ENCODE measurements at places on chromosomes 2 and 18.

- peak overlapping the region; percentile 84 for H3K27ac ChIP-seq
- peak overlapping the region; percentile 61 for H3K4me3 ChIP-seq
- peak; percentile 99 for DNase-seq
- H3K27me3 ChIP-seq = no peaks in the 10 kb centered on the region
Measured at GRCh38 chr2:37916512-37917082, 8.5 kb upstream of the RMDN2 start.

DNA sequence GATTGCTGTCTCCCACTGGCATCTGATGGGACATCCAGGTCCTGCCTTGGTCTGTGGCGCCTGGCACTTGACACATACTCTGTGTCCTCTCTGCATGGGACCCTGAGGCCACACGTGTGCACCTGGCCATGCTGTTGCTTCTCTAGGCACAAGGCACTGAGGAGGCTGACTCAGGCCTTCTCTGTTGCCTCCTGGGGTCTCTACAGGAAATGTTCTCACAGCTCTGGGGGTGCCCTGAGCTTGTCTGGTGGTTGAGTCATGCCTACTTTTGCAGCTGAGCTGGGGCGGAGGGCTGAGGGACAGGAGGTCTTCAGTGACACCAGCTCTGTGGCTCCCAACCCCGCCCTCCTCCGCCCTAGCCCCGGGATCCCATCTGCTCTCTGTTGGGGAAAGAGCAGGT is 207.0 kb upstream of the HS6ST1 start:
- no peaks in the 10 kb centered on the region for H3K36me3 ChIP-seq
- no peak overlapping the region for H3K27ac ChIP-seq
- no peaks in the 10 kb centered on the region for H3K27me3 ChIP-seq
- H3K4me1 ChIP-seq = no peaks in the 10 kb centered on the region
- H3K4me3 ChIP-seq = no peak overlapping the region
- DNase-seq = no peak

- H3K27me3 ChIP-seq = no peaks in the 10 kb centered on the region
- DNase-seq = peak; percentile 96
Measured at GRCh38 chr2:12320991-12321641, 395.6 kb upstream of the TRIB2 start.

- peak overlapping the region; percentile 68 for H3K27ac ChIP-seq
- H3K4me1 ChIP-seq = peaks cover 44% of the 10 kb centered on the region
- peak overlapping the region; percentile 41 for H3K4me3 ChIP-seq
- no peaks in the 10 kb centered on the region for H3K27me3 ChIP-seq
- peak; percentile 74 for DNase-seq
Measured at GRCh38 chr2:54208364-54209240, 47.4 kb downstream of the TSPYL6 start.

DNA sequence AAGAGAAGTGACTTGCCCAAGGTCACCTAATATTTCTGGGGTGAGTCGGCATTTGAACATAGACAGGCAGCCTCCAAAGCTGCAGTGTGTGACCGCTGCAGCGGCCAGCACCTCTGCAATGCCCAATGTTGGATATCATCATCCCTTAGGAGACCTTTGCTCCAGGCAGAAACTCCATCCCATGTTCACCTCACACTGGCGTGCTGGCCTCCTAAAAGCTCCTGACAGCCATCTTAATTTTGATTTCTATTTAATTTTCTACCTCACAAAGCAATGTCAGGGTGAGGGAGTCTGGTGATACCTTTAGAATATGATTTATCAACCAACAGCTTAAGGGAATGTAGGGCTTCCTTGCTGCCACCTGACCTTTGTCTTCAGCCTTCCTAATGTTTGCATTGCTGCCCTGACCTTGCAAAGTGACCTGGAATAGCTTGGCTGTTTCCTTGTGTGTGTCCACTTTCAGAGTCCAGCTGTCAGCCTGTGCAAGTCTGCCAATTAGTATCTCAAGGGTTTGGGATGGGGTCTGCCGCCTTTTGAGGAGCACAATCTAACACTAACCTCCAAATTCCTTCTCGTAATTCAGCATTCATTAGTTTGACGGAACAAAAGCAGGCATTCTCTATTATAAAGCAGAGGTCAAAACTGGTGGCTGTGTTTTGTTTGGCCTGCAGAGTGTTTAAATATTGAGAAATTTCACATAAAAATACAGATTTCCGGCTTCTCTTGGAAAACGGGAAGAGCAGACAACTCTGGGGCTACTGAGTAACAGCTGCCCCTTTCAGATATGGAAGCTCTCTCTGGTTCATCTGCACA is 127.6 kb downstream of the PLEKHM3 start:
- H3K27ac ChIP-seq = no peak overlapping the region
- no peak overlapping the region for H3K4me3 ChIP-seq
- no peaks in the 10 kb centered on the region for H3K36me3 ChIP-seq
- no peaks in the 10 kb centered on the region for H3K27me3 ChIP-seq

GRCh38 chr2:165778187-165778556 is 15.9 kb downstream of the GALNT3 start:
- H3K36me3 ChIP-seq = no peaks in the 10 kb centered on the region
- H3K4me3 ChIP-seq = no peak overlapping the region
- no peaks in the 10 kb centered on the region for H3K4me1 ChIP-seq
- H3K27me3 ChIP-seq = no peaks in the 10 kb centered on the region

GRCh38 chr2:8132351-8132831 is 549.5 kb upstream of the ID2 start:
- no peaks in the 10 kb centered on the region for H3K36me3 ChIP-seq
- H3K27me3 ChIP-seq = no peaks in the 10 kb centered on the region
- DNase-seq = peak; percentile 18
- no peaks in the 10 kb centered on the region for H3K4me1 ChIP-seq
- H3K27ac ChIP-seq = no peak overlapping the region

- DNase-seq = no peak
- H3K4me1 ChIP-seq = no peaks in the 10 kb centered on the region
- no peak overlapping the region for H3K4me3 ChIP-seq
- H3K36me3 ChIP-seq = no peaks in the 10 kb centered on the region
Measured at GRCh38 chr2:128601298-128602037, 282.8 kb upstream of the HS6ST1 start.

GRCh38 chr2:191923652-191923997 is 76.7 kb upstream of the CAVIN2 start:
- no peak for DNase-seq
- H3K27ac ChIP-seq = no peak overlapping the region
- no peaks in the 10 kb centered on the region for H3K36me3 ChIP-seq

- no peaks in the 10 kb centered on the region for H3K27me3 ChIP-seq
- DNase-seq = peak; percentile 39
- H3K27ac ChIP-seq = no peak overlapping the region
- no peak overlapping the region for H3K4me3 ChIP-seq
- H3K4me1 ChIP-seq = 0 out of 2 replicates have a peak, but pooled peaks cover 7% of the 10 kb centered on the region
Measured at GRCh38 chr2:10265329-10266132, 37.2 kb upstream of the HPCAL1 start.

GRCh38 chr2:81528852-81529480 is 1224.4 kb upstream of the LRRTM1 start:
- no peaks in the 10 kb centered on the region for H3K4me1 ChIP-seq
- no peaks in the 10 kb centered on the region for H3K36me3 ChIP-seq
- no peaks in the 10 kb centered on the region for H3K27me3 ChIP-seq

DNA sequence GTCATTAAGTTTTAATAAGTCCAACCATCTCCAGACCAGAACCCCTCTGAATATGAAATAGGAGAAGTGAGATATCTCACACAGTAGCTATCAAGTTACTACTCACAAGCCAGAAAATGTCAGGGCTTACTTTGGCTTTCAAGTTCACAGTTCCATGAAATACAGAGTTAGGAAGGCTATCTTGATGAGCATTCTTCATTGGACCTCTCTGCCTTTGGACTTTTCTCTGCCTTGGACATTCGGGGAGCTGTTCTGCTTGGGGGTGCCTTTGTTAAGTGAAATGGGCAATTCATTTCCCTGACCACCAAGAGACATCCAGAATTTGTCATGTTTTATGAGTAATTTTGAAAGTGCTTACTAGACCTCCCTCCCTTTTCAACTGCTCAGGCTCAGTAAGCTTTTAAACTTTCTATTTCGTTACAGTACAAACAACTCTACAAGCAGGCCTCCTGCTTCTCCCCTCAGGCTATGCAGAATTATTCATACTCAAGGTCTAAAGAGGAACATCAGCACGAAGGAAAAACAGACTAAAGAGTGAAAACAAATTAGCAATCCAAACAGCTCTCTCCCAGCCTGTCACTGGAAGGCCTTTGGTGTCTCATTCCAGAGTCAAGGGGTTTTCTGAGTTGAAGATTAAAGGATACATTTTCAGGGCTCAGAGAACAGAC is 95.3 kb downstream of the MREG start:
- peak overlapping the region; percentile 78 for H3K27ac ChIP-seq
- no peaks in the 10 kb centered on the region for H3K27me3 ChIP-seq
- H3K4me1 ChIP-seq = peaks cover 45% of the 10 kb centered on the region
- H3K4me3 ChIP-seq = peak overlapping the region; percentile 14
- no peaks in the 10 kb centered on the region for H3K36me3 ChIP-seq

- no peaks in the 10 kb centered on the region for H3K27me3 ChIP-seq
- no peaks in the 10 kb centered on the region for H3K36me3 ChIP-seq
- H3K4me1 ChIP-seq = peaks cover 15% of the 10 kb centered on the region
Measured at GRCh38 chr2:75065402-75066008, 107.1 kb downstream of the POLE4 start.

DNA sequence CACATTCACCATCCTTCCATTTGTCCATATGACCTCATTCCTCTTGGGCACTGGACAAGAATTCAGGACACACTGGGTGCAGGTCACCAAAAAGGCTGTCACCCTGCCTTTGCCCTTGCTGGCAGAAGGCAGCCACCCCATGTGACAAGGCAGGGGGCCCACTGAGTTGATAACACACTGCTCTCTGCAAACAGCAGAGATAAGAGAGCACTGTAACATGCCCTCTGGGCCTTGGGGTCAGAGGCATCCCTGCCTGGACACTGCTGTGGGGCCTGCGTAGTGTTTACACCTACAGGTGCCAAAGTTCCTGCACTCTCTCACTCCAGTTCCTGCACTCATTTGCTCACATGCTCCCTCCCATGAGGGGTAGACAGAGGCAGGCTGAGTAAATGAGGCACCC is 344.7 kb upstream of the TCF4 start:
- H3K27ac ChIP-seq = no peak overlapping the region
- peaks cover 9% of the 10 kb centered on the region for H3K4me1 ChIP-seq
- H3K36me3 ChIP-seq = no peaks in the 10 kb centered on the region
- no peak overlapping the region for H3K4me3 ChIP-seq

GRCh38 chr2:41222593-41222992 is 770.7 kb upstream of the SLC8A1 start:
- no peaks in the 10 kb centered on the region for H3K27me3 ChIP-seq
- no peak overlapping the region for H3K27ac ChIP-seq
- H3K4me1 ChIP-seq = no peaks in the 10 kb centered on the region
- no peak for DNase-seq
- no peak overlapping the region for H3K4me3 ChIP-seq
- no peaks in the 10 kb centered on the region for H3K36me3 ChIP-seq

GRCh38 chr2:23375448-23375847 is 9.5 kb upstream of the KLHL29 start:
- no peak overlapping the region for H3K4me3 ChIP-seq
- H3K27ac ChIP-seq = no peak overlapping the region
- H3K27me3 ChIP-seq = no peaks in the 10 kb centered on the region
- DNase-seq = peak; percentile 17
- no peaks in the 10 kb centered on the region for H3K36me3 ChIP-seq
- 0 out of 2 replicates have a peak, but pooled peaks cover 1% of the 10 kb centered on the region for H3K4me1 ChIP-seq

GRCh38 chr18:76126327-76126726 is 368.7 kb downstream of the ZNF516 start:
- no peak overlapping the region for H3K27ac ChIP-seq
- DNase-seq = no peak
- H3K4me3 ChIP-seq = no peak overlapping the region

- DNase-seq = no peak
- peaks cover 23% of the 10 kb centered on the region for H3K4me1 ChIP-seq
Measured at GRCh38 chr2:212997526-212998020, 153.8 kb downstream of the IKZF2 start.

DNA sequence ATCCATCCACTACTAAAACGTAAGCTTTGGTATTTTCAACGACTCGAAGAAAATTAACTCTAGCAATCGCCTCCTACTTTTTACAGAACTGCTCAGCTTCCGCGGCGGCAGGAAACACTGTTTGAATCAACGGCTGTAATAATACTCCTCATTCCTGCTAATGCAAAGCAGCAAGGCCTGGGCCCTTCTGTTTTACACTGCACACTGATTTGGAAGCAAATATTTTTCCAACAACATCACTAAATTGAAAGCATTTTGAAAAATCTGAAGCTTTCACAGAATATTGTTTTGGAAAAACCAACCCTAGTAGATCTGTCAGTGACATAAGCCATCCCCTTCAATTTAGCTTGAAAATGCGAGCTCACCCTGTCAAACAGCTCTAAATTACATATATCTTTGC is 261.2 kb downstream of the TXNL1 start:
- H3K4me1 ChIP-seq = peaks cover 25% of the 10 kb centered on the region
- no peaks in the 10 kb centered on the region for H3K36me3 ChIP-seq
- H3K27ac ChIP-seq = no peak overlapping the region
- peak; percentile 57 for DNase-seq

GRCh38 chr2:42812899-42813479 is 20.6 kb upstream of the HAAO start:
- DNase-seq = peak; percentile 53
- peaks cover 9% of the 10 kb centered on the region for H3K4me1 ChIP-seq
- H3K36me3 ChIP-seq = no peaks in the 10 kb centered on the region
- H3K4me3 ChIP-seq = no peak overlapping the region
- H3K27me3 ChIP-seq = no peaks in the 10 kb centered on the region
- H3K27ac ChIP-seq = no peak overlapping the region

DNA sequence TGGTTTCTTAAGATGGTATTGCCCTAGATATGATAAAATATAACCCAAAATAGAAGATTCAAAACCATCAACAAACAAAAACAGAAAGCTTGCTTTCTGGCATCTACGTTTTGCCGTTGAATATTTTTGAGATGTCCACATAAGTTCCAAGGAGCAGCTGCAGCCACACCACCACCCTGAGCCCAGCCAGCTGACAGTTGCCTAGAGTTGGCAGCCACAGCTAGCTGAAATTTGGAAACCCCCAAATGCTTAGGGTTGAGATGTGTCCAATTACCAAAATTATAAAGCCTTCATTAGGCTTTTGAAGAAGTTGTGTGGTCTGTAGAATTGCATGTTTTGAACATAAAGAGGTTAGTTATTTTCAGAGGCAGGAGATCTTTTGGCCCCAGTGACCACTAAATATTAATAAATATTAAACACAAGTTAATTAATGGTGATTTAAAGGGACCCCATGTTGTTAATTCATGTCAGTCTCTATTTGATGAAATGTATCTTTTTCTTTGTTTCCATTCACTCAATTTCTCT is 118.1 kb upstream of the DTNA start:
- peaks cover 11% of the 10 kb centered on the region for H3K4me1 ChIP-seq
- no peaks in the 10 kb centered on the region for H3K36me3 ChIP-seq
- no peak overlapping the region for H3K4me3 ChIP-seq
- H3K27ac ChIP-seq = no peak overlapping the region
- DNase-seq = no peak

- H3K36me3 ChIP-seq = no peaks in the 10 kb centered on the region
- DNase-seq = no peak
- H3K27me3 ChIP-seq = no peaks in the 10 kb centered on the region
- no peaks in the 10 kb centered on the region for H3K4me1 ChIP-seq
- no peak overlapping the region for H3K27ac ChIP-seq
Measured at GRCh38 chr2:38626326-38627035, 23.8 kb upstream of the HNRNPLL start.

GRCh38 chr2:144865670-144866069 is 345.8 kb upstream of the ZEB2 start:
- no peaks in the 10 kb centered on the region for H3K4me1 ChIP-seq
- DNase-seq = no peak
- H3K27me3 ChIP-seq = no peaks in the 10 kb centered on the region
- no peak overlapping the region for H3K4me3 ChIP-seq

- H3K36me3 ChIP-seq = no peaks in the 10 kb centered on the region
- no peak overlapping the region for H3K4me3 ChIP-seq
- DNase-seq = no peak
- 0 out of 2 replicates have a peak, but pooled peaks cover 11% of the 10 kb centered on the region for H3K4me1 ChIP-seq
- no peak overlapping the region for H3K27ac ChIP-seq
Measured at GRCh38 chr2:172425336-172425735, 2.0 kb upstream of the ITGA6 start.

All from GM23248 (cell line).